ENCODE measurements at places on chromosomes 2 and 18.

DNA sequence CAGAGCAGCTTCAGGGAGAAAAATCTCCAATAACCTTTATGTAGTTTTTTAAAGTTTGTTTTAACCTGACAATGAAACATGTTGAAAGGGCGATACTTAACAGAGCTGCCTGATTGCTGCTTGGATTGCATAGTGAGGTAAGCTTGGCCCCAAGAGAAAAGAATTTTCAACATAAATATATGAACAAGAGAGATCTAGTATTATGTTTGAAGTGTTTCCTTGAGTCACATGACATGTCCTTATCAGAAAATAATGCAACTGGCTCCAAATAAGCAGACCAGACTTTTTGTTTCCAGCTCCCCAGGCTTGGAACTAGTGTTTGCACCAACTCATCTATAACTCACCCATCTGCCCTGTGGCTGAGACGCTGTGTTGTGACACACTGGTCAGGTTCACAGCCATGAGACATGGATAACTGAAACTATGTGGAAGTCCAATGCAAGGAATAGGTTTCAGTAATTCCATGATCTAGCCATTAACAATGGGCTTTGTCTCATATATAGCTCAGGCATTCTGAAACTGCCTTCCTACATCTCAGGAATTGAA lies 44.7 kb downstream of the ABCB11 start:
- no peak for DNase-seq

DNA sequence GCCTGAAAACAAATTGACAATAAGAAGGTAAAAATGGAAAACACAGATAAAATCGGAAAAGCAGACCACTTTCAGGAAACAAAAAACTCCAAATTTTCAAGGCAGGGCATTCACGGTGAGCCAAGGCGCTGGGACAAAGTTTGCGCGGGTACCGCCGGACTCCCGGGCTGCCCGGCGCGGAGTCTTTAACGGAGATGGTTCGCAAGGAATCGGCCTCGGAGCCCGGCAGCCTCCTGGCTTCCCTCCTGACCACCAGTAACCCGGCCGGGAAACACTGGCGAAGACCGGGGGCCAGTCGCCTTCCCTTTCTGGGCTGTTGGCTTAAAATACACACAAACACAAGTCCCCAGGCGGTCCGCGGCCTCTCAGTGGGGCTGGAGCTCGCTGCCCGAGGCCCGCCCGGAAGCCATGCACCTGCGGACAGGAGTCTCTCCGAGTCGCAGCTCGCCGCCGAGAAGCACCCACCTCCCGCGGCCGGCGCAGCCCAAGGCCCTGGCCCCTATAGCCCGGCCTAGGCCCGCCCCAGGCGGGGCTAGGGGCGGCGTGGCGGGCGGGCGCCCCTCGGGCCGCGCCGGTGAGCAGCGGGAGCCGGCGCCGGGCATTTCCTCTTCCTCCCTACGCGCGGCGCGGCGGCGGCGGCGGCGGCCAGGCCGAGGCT lies 622 bp upstream of the KCMF1 start:
- no peak for DNase-seq

- no peak for DNase-seq
These were observed 206.3 kb upstream of the GYPC start for GRCh38 chr2:126449677-126450076.

- no peak for DNase-seq
These were observed 141.1 kb upstream of the ALPP start for GRCh38 chr2:232237464-232237863.

DNA sequence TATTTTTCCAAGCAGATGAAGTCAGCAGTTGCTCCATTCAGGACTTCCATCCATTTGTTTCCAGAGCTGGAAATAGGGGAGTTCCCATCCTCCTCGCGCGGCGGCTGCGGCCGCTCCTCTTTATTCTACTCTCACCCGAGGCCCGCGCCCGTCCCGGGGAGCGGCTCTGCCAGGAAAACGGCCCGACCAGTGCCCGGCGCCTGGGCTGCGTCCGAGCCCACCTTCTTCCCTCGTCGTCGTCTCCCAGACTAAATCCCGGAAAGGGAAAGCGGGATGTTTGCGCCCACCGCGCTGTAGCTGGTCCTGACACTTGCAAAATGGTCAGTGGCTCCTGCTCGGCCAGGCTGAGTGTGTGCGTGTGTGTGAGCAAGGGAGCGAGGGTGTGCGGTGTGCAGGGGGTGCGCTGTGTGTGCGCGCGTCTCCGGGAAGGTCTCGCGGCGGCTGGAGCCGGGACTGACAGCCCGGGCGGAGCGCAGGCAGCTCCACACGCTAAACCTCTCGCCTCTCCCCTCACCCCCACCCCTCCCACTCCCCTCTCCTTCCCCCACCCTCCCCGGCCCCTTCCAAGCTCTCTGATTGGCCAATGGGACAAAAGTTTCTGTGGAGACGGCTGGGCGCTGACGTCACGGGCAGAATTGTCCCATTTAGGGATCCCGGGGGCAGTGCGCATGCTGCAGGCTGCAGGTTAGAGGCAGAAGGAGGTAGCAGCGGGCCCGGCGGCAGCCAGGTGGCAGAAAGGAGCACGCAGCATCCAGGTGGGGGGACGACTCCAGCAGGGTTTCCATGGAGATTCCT lies at the start of gene NOL4:
NOL4 (minus strand) TSS at position 491 of the 795 bp plus-strand sequence. CDS start 1,660 bp downstream, outside the sequence.
- peak; percentile 98 for DNase-seq

- DNase-seq, result peak; percentile 65
These were observed 59.1 kb downstream of the ARL4C start for GRCh38 chr2:234437642-234438304.

GRCh38 chr2:63192169-63192888 lies 141.7 kb downstream of the OTX1 start:
- DNase-seq, result no peak

DNA sequence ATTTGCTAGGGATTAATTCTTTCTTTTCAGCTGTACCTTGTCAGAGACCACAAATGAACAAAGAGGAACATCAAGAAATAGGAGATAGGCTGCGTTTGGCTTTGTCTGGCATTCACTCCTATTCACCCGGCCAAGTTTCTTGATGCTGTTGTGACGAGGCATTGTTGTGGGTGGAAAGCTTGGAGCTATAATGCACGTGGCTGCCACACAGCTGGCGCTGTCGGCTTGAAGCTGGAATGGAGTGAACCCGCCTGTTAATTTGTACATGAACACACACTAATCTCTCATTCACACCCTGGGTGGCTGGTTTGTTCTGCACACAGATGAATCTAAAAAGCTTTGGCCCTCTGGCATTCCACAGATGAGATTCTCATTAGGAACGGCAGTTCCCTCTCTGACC lies 274.9 kb upstream of the GYPC start:
- DNase-seq, result no peak

- DNase-seq, result no peak
These were observed 150.0 kb upstream of the GALNT5 start for GRCh38 chr2:157107460-157107859.

DNA sequence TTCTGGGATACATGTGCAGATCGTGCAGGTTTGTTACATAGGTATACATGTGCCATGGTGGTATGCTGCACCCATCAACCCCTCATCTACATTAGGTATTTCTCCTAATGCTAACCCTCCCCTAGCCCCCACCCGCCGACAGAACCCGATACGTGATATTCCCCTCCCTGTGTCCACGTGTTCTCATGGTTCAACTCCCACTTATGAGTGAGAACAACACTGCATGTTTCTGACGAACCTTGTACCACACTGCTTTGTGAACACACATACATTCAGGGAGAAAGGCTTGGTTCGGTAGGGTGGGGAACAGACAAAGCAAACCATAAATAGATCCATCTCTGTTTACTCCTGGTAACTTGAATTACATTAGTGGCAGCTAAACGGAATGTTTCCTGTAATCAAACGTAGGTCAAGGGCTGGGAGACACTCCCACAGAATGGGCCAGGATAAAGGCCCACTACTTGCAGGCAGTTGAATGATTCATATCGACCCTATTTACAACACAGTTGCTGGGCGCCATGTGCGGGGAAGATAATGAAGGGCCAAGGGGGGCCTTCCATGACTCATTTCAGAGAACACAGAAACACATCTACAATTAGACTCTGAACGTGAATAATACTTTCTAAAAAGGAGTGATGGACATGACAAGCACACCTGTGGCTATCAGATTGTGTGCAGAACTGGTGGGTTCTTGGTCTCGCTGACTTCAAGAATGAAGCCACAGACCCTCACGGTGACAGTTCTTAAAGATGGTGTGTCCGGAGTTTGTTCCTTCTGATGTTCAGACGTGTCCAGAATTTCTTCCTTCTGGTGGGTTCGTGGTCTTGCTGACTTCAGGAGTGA lies 56.8 kb upstream of the KIDINS220 start:
- no peak for DNase-seq

- no peak for DNase-seq
These were observed 3.8 kb downstream of the SLC4A1AP start for GRCh38 chr2:27667446-27667845.

GRCh38 chr18:2654928-2655177 lies 673 bp upstream of the SMCHD1 start:
- DNase-seq, result no peak

DNA sequence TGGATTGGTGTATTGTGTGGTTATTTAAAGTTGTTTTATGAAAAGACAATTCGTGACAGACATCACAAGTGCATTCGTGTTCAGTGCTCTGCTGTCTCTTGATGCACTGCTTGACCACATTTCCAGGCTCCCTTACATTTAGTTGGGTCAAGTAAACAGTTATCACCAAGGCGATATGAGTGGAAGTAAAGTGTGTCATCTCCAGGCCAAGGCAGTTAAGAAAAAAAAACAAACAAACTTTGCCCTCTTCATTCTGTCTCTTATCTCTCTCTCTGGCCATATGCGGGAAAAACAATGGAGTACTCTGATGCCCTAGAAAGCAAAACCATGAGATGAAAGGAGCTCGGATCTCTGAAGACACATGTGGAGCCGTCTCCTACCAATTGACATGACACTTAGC lies 131.1 kb downstream of the DSEL start:
- DNase-seq, result no peak

GRCh38 chr2:100350661-100351185 lies 28.4 kb upstream of the LONRF2 start:
- DNase-seq, result peak; percentile 1

GRCh38 chr2:230807729-230808128 lies 57.0 kb upstream of the ITM2C start:
- no peak for DNase-seq

DNA sequence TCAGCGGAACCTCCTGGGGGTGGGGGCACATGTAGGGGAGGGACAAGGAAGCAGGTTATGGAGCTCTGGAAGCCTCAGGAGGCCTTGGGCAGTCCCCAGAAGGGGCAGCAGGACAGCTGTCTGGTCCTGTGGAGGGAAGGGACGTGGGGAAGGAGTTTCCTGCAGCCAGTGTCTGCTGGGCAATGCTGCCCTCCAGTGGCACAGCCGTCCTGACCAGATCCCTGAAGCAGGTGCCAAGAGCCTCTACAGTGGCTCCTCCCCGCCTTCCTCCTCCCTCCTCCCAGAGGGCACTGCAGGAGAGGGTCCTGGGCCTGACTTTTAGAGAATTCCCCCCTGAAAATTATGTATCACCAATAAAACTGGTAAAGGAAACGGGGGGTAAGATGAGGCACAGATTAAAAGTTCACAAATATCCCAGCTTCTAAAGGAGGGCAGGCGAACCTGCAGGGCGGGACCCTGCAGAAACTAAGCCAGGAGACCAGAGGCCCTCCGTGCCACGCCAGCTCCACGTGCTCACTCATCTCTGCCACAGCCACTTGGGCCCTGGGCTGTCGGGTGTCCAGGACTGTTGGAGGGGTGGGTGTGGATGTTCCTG lies 258.5 kb downstream of the TWIST2 start:
- no peak for DNase-seq

- no peak for DNase-seq
These were observed 101.6 kb upstream of the ITPRID2 start for GRCh38 chr2:181789827-181790448.

DNA sequence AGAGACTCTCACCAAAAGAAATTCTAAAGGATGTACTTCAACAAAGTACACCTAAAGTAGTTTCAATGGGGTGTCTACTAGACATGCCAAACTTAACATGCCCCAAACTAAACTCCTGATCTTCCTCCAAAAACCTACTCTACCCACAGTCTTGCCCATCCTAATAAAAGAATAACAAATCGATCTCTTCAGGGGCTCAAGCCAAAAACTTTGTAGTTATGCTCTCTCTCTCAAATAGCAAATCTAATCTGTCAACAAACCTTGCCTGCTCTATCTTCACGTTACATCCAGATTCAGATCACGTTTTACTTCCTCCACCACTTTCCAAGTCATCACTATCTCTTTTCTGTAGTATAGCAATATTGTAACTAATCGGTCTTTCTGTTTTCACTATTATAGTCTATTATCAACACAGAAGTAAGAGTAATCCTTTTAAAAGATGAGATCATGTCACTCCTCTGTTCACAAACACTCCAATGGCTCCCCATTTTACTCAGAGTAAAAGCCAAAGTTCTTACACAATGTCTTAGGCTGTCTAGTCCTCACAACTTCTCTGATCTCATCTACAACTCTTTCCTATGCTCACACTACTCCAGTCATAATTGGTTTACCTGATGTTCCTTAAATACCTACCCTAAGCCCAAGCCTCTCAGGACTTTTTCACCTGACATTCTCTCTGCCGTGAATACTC lies 79.9 kb downstream of the THADA start:
- no peak for DNase-seq

- no peak for DNase-seq
These were observed 108.1 kb downstream of the XRCC5 start for GRCh38 chr2:216216951-216217903.

GRCh38 chr2:128309280-128310093 lies 9.2 kb downstream of the HS6ST1 start:
- peak; percentile 72 for DNase-seq

GRCh38 chr2:157743051-157743450 lies 114.4 kb upstream of the ACVR1C start:
- no peak for DNase-seq

- no peak for DNase-seq
These were observed 190.1 kb downstream of the TTC32 start for GRCh38 chr2:19711470-19712372.

DNA sequence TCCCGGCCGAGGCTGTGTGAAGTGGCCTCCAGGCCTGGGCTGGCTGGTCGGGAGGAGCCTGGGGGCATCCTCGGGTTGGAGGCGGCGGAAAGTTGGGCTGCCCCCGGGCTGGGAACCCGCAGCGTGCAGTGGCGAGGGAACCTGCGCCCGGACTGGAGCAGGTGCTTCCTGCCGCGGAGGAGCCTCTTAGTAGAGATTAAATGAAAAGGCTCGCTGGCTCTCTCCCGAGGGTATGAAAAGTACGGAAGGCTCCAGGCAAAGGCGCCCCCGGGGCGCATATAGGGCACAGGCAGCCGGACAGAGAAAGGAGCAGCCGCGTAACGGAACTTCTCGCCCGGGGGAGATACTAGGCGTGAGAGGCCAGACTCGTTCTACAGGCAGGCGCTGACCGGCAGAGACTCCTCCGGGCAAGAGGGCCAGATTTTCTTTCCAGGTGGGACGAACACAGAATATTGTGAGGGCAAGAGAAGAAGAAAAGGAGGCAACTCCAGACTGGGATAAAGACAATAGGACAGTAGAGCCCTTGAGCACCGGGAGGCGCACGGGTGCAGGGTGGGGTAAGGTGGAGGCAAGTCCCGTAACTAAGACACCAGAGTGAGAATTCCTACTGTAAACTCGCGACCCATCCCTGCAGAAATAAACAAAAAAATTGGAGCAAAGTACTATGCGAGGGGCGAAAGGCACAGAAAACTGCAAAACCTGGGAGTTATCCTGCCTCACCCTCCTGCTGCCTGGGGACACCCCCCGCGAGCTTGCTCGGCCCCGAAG lies 816 bp downstream of the CDH2 start:
- DNase-seq, result peak; percentile 51

Data from NCI-H1092 (cell line).